Caki2 (cell line): ENCODE measurements at places on chromosomes 2 and 18.
A peak's percentile ranks its signal among the peaks of the same experiment; 100 is the strongest.

- no peak for DNase-seq
Observed at GRCh38 chr2:161677634-161678033, 53.4 kb downstream of the SLC4A10 start.

DNA sequence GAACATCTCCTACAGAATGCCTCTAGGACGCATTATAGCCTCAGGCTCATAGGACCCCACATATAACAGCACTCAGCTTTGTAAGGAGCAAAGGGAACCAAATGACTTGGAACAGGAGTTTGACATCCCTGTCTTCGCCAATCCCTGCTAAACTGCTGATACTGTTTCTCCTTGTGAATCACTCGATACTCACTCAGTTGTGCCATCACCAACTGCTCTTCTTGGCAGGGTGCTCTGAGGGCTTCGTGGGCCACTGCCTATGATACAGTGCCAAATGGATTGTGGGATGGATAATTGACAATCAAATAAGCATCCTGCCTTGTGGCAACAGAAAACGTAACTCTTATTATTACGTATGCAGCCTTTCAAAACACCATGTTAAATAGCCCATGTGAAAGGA, 396.3 kb downstream of the RIT2 start:
- peak; percentile 54 for DNase-seq

DNA sequence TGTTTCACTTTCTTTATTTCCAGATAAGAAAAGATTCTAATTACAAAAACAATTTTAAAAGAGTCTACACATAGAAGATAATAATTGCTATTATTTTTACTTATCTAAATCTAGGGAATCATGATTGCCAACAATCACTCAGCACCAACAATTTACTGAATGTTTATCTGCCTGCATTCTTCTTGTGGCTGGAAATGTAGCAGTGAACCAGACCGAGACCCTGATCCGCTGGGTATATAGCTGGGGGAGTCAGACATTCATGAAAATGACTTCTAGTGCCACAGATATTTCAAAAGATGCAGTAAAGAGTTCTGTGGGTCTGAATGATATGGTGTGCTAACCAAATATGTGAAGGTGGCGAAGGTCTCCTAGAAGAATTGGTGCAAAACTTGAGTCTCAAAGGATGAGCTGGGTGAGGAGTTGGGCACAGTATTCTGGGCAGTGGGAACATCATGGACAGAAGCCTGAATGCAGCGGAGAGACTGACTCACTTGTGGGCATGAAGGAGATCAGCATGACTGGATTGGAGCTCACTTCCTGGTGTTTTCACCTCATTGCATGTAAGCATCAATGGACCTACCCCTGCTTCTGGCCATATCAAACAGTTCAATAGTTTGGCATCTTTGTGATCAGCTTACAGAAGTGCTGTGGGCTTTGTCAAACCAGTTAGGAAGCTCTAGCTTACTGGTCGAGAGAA, 26.1 kb upstream of the FN1 start:
- peak; percentile 30 for DNase-seq

DNA sequence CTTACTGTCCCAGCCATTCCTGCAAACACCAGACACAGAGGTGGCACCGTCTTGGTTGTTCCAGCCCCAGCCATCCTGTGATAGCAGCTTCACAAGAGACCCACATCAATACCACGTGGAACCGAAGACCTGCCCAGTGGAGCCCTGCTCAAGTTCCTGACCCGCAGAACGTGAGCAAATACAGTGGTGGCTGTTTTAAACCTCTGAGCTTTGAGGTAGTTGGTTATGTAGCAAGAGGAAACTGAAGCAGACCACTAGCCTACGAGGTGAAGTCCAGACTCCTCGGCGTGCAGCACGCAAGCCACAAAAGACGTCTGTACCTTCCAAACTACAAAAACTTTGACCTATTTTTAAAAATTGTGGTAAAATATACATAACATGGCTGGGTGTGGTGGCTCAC, 96.1 kb upstream of the ODC1 start:
- DNase-seq, result no peak

DNA sequence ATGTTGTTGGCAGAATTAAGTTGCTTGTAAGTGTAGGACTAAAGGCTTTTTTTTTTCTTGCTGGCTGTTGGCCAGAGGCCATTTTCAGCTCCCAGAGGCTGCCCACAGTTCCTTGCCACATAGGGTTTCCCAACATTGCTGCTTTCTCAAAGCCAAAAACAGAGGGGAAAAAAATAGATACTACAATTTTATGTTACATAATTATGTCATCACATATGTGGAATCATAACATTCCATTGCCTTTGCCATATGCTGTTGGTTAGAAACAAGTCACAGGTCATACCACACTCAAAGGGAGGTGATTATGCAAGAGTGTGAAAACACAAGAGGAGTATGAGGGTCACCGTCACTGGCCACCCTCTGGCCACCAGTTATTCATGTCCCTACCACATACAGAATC, 154.5 kb downstream of the RTN4 start:
- no peak for DNase-seq

- DNase-seq, result no peak
Observed at GRCh38 chr2:60475123-60475830, 78.2 kb downstream of the BCL11A start.

- DNase-seq, result no peak
Observed at GRCh38 chr2:203897544-203897943, 30.0 kb downstream of the CTLA4 start.

DNA sequence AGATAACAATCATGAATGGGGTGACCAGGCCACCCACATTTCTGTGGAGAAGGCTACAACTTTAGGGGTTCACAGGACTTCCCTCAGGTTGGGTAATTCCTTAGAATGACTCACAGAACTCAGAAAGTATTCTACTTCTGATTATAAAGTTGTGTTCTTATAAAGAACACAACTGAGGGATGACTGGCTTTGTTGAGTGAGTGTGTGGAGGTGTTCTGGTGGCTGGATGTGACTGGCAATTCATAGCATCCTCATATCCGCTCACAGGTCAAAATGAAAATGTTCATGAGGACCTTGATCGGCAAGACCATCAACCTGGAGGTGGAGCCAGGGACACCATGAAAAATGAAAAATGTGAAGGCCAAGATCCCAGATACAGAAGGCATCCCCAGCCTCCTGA, 143.3 kb upstream of the CAB39 start:
- no peak for DNase-seq

DNA sequence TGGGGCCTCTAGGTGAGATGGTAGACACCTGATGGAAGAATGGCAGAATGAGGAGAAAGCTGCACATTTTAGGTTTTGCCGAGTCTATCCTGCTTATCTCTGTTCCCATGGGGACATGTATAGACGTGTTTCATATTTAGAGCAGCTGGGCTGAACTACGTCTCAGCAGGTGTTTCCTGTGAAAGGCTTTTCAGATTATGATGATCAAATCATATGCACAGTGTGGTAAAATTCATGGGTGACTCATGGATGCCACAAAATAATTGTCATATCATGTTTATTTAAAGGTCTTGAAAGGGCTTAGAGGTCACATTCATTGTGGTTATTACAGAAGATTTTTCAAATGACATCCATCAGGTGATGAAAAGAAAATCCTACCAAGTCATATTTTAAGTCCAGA, 90.5 kb downstream of the ICOS start:
- DNase-seq, result no peak
